ENCODE measurements at places on chromosomes 11 and 22.

GRCh38 chr11:68655806-68656205 lies 28.5 kb upstream of the GAL start:
- DNase-seq = no peak

- DNase-seq = no peak
These were observed 27.7 kb upstream of the SMCO4 start for GRCh38 chr11:93570759-93571413.

- no peak for DNase-seq
These were observed 2.0 kb downstream of the PDGFB start for GRCh38 chr22:39242595-39243438.

DNA sequence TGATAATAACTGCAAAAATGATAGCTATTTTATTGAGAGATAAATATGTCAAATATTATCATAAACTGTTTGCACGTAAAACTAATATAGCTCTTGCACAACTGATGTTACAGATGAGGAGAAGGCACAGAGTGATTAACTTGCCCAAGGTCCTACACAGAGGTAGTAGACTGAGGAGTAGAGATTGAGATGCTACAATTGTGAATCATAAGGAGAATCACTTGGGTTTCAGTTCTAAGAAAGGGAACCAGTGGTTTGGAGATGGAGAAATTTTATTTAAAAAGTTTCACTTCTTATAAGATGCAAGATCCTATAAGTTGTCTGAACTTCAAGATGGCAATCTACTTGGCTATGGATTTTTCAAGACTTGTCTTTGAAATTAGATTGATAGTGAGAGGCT lies 224.8 kb upstream of the RAG2 start:
- DNase-seq = no peak

DNA sequence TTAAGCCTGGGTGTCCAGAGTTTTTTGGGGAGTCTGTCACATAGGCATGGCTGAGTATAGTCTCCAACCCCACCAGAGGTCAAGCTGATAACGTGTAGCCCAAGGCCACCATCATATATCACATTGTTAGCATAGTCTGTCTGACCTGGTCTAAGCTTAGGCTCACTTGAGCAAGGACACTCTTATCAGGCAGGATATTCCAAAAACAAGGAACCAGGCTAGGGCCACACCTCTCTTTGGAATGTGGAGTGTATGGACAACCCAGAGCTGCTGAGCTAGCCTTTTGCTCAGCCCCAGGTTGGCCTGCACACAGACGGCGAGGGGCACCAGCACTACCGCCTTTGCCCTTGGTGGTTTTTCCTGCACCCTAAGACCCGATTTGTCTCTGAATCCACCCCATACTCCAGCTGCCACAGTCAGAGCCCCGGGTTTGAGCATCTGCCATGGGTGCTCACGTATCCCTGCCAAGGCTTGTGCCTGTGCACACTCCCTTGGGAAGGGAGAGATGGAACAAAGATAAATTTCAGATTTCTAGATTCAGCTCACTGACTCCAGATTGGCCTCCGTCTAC lies 7.2 kb downstream of the SNAP29 start:
- DNase-seq = no peak

DNA sequence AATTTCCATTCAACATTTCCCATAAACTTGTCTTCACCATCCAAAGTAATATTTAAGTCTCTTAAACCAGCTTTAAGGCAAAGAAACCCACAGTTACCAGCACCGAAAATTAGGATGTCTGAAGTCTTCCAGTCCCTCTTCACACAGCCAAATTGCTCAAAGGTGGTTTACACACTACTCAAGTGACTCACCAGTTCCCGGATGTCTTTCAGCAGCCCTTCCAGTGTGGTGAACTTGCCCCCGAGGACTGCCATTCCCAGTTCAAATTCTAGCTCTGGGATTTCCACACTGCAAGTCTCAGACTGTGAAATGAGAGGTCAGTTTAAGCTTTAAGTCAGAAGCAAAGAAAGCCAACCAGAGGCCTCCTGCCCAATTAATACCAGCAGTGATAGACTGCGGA lies 5.1 kb downstream of the ZPR1 start:
- DNase-seq = no peak

DNA sequence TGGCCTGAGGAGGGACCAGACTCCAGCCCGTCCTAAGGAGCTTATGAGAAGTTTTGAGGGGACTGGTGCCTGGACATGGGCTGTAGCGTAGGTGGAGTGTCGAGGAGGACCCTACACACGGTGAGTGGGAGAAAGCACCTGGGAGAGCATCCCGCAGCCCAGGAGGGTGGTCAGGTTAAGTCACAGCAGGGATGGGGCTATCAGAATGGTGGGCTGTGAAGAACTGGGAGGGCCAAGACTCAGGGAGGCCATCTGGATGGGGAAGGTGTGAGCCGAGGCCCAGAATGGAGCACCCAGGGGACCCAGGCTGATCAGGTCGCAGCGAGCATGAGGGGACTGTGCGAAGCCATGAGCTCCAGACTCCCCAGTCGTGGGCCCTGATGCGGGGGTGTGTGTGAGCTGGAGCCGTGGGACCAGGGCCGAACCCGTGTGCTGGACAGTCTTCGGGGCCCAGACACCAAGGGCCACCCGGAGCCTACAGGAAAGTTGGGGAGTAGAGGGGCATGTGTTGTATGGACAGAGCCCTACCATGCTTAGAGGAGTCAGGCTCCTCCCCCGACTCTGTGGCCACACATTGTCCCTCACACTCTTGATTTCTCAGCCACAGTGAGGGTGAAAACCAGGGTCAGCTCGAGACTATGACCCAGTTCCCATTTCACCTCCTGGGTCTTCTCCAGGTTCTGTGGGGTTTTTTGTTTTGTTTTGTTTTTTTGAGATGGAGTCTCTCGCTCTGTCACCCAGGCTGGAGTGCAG lies 54.3 kb downstream of the BCR start:
- no peak for DNase-seq

GRCh38 chr11:76453248-76453647 lies 8.4 kb downstream of the EMSY start:
- no peak for DNase-seq

DNA sequence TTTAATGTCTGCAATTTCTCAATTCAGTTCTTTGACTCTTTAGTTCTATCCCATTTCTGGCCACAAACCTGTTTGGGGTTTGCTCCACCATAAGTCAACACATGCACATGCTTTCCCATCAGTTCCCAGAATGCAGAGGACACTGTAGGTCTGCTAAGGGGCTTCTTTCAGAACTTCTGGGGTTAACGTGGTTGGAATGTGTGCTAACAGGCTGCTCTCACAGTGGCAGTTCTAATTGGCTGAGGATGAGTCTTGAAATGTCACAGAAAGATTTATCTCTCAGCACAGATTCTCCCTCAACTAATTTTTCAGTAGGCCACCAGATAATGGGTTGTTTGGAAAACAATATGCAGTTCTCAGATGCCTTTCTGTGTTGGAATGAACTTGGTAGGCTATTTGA lies 703.4 kb downstream of the NTM start:
- DNase-seq = no peak

GRCh38 chr11:46351148-46351547 lies 3.9 kb downstream of the DGKZ start:
- no peak for DNase-seq

DNA sequence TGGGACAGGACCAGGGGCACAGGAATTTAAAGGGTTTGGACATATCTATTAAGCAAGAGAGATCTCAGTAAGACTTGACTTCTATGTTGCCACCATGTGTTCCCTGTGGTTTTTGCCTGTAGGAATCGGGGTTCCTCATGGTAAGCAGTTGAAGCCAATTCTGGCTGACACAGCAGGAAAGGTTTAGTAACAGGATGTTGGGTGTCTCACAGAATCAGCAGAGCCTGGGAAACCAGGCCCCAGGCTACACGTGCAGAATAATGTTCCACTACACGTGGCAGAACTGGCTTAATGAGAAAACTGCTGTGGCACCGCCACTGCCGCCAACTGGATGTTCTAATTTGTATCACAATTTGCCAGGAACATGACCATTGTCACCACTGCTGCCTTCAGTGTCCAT lies 264.6 kb upstream of the PLET1 start:
- DNase-seq = no peak

GRCh38 chr11:73072935-73073481 lies 69.1 kb downstream of the FCHSD2 start:
- no peak for DNase-seq

DNA sequence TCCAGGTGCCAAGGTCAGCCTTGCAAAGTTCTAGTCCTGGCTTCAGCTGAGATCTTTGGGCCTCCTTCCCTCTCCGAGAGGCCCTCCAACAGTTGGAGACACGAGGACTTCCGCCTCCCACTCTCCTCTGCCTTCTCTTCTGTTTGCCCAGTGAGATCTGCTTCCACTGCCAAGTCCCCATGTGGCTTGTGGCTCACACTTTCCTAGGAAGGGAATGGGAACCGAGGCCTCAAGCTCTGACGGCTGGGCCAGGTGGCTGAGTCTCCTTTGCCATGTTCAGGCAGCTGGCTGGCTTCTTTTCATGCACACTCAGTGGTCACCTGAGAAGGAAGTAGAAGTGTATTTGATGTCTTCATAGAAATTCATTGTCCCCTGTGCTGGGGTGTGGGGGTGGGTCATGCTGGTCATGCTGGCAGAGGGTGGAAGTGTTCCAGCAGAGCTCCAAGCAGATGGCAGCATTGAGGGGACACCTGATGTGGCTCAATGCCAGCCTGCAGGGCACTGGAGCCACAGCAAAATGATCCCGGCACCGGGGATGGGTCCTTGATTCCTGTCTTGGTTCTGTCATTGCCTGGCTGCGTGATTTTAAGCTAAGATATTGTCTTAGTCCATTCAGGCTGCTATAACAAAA lies 130.4 kb downstream of the ADAMTS15 start:
- no peak for DNase-seq

DNA sequence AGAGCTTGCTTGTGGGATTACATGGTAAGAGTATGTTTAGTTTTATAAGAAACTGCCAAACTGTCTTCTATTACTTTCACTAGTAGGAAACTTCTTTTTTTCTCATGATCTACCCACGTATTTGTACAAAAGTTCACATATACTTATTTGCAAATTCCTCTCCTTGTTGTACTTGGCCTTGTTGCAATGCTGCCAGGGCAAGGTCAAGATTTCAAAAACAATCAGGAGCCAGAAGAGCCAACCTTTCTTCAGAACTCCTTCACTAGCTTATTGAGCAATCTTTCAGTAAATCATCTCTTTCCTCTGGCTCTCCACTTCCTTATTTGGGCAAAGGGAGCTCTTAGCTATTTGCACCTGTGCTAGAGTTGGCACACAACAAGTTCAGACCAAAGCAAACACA lies 9.7 kb downstream of the SRSF8 start:
- DNase-seq = no peak

DNA sequence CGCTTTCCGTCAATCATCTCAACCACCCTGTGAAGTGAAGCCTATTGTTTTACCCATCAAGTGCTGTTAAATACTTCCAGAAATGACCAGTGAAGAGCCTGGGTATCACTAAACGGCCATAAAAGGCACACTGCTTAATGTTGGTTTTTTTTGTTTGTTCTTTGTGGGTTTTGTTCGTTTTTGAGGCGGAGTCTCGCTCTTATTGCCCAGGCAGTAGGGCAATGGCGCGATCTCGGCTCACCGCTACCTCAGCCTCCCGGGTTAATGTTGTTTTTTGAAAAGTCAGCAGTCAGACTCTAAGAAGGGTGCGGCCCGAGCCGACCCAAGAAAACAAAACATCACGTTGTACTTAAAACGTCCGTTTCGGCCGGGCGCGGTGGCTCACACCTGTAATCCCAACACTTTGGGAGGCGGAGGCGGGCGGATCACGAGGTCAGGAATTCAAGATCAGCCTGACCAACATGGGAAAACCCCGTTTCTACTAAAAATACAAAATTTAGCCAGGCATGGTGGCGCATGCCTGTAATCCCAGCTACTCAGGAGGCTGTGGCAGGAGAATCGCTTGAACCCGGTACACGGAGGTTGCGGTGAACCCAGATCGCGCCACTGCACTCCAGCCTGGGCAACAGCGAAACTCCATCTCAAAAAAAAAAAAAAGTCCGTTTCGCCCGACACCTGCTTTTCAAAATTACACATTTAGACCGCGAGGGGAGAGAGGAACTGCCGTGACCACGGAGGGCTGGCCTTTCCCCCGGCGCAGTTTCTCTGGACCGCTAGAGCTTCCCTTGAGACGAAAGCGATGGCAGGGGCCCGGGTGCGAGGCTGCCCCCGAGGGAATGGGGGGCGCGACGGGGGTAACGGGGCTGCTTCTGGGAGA lies 714 bp downstream of the CD59 start:
- peak; percentile 42 for DNase-seq

DNA sequence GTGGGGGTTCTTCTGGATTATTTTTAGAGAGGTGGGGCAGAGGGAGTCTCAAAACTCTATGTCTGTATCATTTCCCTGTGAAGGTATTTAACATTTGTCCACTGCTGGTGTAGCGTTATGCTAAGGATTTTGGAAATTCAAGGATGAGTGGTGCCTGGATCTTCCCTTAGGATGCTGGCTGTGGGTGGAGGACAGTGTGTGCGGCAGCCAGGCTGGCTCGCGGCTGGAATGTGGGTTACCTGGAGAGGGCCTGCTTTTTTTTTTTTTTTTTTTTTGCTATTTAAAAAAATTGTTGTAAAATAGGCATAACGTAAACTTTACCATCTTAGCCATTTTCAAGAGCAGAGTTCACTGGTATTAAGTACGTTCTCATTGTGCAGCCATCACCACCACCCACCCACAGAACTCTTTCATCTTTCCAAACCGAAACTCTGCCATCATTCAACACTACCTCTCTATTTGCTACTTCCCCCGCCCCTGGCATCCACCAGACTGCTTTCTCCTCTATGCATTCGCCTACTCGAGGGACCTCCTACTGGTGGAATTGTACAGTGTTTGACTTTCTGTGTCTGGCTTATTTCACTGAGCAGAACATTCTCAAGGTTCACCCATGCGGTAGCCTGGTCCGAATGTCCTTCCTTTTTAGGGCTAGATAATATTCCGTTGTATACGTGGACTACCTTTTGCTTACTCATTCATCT lies 67.1 kb downstream of the PARVB start:
- no peak for DNase-seq

- DNase-seq = peak; percentile 39
These were observed 499.8 kb downstream of the DLG2 start for GRCh38 chr11:85127349-85127748.

- DNase-seq = no peak
These were observed 30.2 kb downstream of the OSBPL5 start for GRCh38 chr11:3134651-3135480.

- no peak for DNase-seq
These were observed 69.4 kb upstream of the HORMAD2 start for GRCh38 chr22:30010789-30011405.

GRCh38 chr11:100247704-100248103 lies 439.4 kb upstream of the ARHGAP42 start:
- no peak for DNase-seq

GRCh38 chr11:111699579-111700156 lies 66.5 kb downstream of the PPP2R1B start:
- no peak for DNase-seq

DNA sequence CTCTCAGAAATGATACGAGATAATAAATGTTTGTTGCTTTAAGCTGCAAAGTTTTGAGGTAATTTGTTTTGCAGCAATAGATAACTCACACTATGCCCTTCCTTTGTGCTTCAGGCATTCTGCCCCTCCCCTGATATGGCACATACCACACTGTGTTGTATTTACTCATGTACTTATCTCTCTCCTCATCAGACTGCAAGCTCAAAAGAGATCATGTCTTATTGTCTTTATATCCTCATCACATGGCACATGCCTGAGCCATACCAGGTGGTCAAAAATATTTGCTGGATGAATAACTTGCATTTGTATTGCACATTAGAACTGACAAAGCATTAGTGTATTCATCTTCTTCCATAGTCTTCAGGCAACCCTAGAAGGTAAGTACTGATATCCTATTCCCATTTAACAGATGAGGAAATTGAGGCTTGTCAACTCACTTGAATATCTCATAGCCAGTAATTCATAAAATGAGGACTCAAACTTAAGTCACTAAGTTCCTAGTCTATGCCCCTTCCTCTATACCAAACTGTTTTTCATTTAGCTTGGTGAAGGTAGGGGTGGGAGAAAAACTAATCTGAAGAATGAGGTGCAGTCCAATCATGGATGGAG lies 83.9 kb upstream of the EED start:
- no peak for DNase-seq
